ENCODE measurements at places on chromosomes 7 and 10. TPM values are rescaled to one million over a fixed set of nuclear protein-coding genes. Genes with fewer than 3 reads are reported as not detected.

DNA sequence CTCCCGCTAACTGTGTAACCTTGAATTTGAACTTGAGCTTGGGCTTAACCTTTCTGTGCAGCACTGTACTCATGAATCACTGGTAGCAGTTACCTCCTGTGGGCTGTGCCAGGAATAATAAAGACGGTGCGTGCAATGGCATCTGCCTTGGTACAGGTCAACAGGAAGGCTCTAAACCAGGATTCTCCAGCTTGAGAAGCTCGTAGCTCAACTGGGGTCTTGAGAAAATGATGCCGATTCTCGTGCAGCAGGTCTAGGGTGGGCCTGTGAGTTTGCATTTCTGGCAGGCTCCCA is 112.5 kb upstream of the ANLN start:
- DNase-seq, result no peak
- no peaks in the 10 kb centered on the region for H3K36me3 ChIP-seq

NPY4R2 gene
- total RNA-seq, result not detected

AKR1C8 gene
- total RNA-seq, result 3.2 TPM

ACTR3C gene
- total RNA-seq, result 17.2 TPM

RNLS gene
- total RNA-seq, result 1.6 TPM
